Stimulated activated CD8-positive, alpha-beta memory T cell treated with anti-CD3 and anti-CD28 coated beads, Interleukin-7, amount 100 ng/mL, for 1 hour (primary cell): ENCODE measurements at places on chromosomes 12 and 14.

DNA sequence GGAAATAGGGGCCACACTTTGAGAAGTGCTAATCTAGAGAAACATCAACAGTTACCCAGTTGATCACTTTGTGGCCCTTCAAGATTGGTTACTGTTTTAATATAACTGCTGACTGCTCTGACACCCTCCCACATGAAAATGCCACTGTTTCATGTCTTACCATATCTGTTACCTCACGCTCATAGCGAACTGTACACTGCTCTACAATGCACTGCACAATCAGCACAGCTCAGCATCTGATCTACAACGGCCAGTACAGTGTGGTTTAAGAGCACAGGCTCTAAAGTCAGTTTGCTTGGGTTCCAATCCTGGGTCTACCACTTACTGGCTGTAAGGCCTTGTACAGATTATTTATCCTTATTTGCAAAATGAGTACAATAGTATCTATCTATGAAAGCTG, 39.1 kb downstream of the SPPL3 start:
- no peak for DNase-seq

DNA sequence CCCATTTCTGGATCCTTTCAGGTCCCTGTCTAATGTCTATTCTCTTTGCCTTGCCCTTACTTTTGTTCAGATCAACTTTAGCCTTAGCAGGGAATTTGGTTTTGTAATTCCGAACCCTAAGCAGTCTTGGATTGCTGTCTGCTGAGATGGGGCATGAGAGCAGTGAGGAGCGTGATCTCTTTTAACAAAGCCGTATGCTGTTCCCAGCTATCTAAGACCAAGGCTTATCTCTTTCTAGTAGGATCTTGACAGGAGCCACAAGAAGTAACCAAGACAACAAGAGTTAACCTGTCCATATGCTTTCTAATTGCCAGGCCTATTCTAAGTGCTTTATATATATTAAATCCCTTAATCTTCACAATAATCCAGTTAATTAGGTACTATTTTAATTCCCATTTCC, 4.5 kb upstream of the DHRS7 start:
- DNase-seq = no peak

DNA sequence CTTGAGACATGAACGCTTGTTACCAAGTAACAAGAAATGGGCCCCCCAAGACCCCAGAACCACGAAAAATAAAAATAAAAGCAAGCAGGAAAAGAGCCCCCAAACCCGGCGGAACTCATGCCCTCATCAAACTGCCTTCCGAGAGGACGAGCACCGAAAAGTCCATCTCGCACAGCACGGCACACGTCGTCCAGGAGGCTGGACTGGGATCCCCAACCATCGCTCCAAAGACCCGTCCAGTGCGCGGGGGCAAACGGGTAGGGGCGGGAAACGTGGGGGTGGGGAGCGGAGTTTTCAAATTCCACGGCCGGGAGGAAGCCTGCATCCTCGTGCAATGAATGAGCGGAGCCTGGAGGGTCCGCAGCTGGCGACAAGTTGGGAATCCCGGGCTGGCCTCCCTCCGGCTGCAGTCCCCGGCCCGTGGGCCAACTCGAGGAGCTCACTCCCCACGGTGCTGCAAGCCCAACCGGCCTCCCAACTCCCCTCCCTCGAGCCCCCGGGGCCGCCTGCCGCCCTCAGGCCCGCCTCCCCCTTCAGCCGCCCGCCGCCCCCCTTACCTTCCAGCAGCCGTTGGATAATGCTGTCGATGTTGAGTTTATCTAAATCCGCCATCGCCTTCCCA, 484 bp downstream of the PPP1CC start:
- no peak for DNase-seq

DNA sequence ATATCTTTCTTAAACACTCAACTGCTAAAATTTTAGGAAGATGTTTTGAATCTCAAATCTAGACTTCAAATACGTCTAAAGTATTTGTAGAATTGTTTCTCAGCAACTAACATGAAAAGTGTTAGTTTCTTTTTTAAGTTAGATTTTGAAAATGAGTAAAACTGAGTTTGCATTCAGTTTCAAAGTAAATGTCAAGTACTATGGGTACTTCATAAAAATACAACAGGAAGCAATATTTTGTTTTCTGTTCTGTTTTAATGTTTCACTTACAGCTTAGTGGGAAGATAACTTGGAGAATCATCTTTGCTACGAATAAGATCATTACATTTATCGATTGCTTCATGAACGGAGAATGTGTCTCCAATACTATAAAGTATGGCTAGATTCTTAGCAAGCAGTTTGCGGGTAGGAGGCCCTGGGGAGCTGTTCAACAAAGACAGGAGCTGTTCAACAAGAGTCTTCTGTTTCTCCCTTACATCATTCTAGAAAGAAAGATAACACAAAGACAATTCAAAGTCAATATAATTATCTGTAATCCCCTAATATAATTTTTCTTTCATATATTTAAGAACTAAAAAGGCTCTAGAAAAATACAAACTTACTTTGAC, 20.2 kb downstream of the HEATR5A start:
- no peak for DNase-seq

- DNase-seq = no peak
These were observed 145.0 kb upstream of the SLC38A2 start for GRCh38 chr12:46517579-46517962.

DNA sequence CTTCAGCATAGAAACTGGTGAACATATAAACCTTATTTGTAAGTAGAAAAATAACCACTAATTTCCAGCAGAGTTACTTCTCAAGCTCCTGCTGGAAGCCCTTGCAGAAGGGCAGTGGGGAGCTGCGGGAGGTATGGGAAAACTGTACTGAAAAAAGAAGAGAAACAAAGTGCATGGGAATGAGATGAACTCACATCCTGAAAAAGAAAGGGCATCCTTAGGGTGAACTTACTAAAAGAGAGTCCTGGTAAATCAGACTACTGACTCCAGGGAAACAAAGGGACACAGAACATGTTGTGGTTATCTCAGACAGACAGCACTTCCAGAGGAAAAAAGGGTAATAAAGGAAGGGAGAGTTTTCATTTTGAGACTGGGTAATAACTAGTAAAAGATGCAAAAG, 515.1 kb downstream of the RPL10L start:
- DNase-seq = no peak

- no peak for DNase-seq
These were observed 7.2 kb upstream of the CCDC197 start for GRCh38 chr14:93989939-93990338.

GRCh38 chr14:85233756-85234155, 296.2 kb upstream of the FLRT2 start:
- DNase-seq = no peak

- no peak for DNase-seq
These were observed 381.1 kb downstream of the IPO8 start for GRCh38 chr12:30314506-30315100.

GRCh38 chr14:51006781-51007211, 62.5 kb upstream of the PYGL start:
- no peak for DNase-seq

- DNase-seq = no peak
These were observed 196.5 kb upstream of the PZP start for GRCh38 chr12:9404469-9405260.

DNA sequence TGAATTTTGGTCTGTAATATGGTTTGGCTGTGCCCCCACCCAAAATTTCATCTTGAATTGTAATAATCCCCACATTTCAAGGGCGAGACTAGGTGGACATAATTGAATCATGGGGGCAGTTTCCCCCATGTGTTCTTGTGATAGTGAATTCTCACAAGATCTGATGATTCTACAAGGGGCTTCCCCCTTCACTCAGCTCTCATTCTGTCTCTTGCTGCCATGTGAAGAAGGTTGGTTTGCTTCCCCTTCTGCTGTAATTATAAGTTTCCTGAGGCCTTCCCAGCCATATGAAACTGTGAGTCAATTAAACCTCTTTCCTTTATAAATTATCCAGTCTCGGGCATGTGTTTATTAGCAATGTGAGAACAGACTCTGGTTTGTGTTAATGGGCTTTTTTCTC, 5.9 kb downstream of the LRRC9 start:
- DNase-seq = no peak

DNA sequence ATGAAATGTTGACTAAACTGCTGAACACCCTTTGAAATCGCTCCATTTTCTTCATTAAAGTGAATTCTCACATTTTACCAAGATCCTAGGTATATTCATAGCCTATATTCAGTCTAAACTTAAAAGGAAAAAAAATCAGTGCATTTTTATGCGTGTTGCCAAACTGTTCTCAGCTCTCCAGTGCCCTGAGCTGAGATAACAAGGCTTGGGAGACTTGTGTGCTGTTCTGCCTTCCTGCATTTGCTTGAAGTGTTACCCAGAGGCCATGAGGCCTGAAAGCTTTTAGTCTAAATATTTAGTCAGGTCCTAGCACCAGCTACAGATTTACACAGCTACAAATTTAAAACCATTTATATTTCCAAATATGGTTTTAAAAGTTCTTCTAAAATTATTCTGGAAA, 8.6 kb upstream of the PALS1 start:
- DNase-seq = no peak

DNA sequence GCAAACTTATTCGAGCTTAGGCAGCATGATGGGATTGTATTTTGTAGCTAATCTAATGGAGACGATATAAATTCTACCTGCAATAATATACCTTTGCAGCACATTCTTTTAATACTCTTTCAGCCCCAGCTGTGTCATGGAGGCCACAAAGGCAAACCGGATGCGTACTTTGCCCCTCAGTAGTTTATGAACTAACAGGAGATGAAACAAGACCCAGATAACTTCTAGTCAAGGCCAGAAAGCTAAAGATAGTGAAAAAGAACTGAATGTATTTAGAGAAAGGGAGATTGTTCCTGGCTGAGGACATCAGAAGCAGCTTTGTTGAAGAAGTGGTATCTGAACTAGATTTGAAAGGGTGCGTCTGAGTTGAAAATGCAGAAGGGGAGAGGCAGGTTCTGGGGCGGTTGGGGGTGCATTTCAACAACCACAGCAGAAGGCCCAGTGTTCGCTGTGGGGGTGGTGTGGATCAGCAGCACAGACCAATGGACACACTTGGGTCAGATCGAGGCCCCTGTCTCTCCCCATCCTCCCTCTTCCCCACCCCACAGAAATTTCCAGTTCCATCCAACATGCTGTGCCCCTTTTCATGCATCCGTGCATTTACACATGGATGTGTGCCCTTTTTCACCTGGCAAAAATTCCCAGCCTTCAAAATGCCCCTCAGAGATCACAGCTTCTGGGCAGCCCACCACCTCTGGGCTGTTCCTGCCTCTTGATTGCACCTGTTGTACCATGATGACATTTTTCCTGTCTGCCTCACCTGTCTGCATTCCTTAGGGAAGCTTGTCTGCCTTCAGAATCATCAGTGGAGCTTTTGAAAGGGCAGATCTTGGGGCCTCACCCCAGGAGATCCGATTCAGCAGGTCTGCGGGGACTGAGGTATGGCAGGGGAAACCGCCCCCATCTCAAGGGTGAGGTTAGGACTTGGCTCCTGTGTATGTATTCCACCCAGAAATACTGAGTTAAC, 2.2 kb downstream of the ZNF839 start:
- no peak for DNase-seq
